Muscle of leg (tissue), 16 donors: ENCODE measurements at places on chromosomes 7 and 10. TPM values are rescaled to one million over a fixed set of nuclear protein-coding genes. Genes with fewer than 3 reads are reported as not detected.

DNA sequence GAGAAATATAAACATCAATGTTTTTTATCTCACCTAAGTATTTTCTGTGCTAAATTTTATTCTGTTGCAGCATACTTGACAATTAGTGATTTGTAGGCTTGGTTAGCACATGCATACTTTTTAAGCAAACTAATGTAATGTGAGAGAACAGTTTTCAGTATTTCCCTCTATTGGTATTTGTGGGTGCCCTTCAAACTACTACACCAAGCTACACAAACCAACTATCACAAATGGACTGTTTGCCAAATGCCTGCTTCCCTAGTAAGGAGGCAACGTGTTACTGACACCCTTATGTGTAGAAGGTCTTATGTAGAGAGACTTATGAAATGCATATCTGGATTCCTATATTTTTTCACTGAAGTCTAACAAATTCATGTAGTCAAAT is 98.4 kb upstream of the FZD1 start:
- H3K4me1 ChIP-seq = peaks cover 17% of the 10 kb centered on the region
- no peaks in the 10 kb centered on the region for H3K27me3 ChIP-seq
- H3K36me3 ChIP-seq = no peaks in the 10 kb centered on the region
- H3K27ac ChIP-seq = no peak overlapping the region
- H3K4me3 ChIP-seq = no peak overlapping the region

GRCh38 chr10:124955243-124955642 is 13.3 kb downstream of the ZRANB1 start:
- no peaks in the 10 kb centered on the region for H3K27me3 ChIP-seq
- H3K4me1 ChIP-seq = peaks cover 2% of the 10 kb centered on the region
- H3K27ac ChIP-seq = no peak overlapping the region

- H3K4me1 ChIP-seq = no peaks in the 10 kb centered on the region
- H3K4me3 ChIP-seq = no peak overlapping the region
- H3K36me3 ChIP-seq = no peaks in the 10 kb centered on the region
- H3K27ac ChIP-seq = peak overlapping the region; percentile 4
Observed at GRCh38 chr7:22651036-22651435, 76.0 kb upstream of the IL6 start.

GRCh38 chr7:8212638-8213037 is 49.3 kb downstream of the ICA1 start:
- H3K4me3 ChIP-seq = no peak overlapping the region
- no peak for DNase-seq
- no peak overlapping the region for H3K27ac ChIP-seq
- no peaks in the 10 kb centered on the region for H3K36me3 ChIP-seq
- no peaks in the 10 kb centered on the region for H3K27me3 ChIP-seq
- no peaks in the 10 kb centered on the region for H3K4me1 ChIP-seq

GRCh38 chr7:31679574-31680305 is 7.3 kb upstream of the PPP1R17 start:
- no peaks in the 10 kb centered on the region for H3K36me3 ChIP-seq
- H3K27ac ChIP-seq = no peak overlapping the region

GRCh38 chr10:125121003-125121402 is 39.4 kb downstream of the CTBP2 start:
- no peak overlapping the region for H3K4me3 ChIP-seq
- DNase-seq = no peak
- no peak overlapping the region for H3K27ac ChIP-seq
- H3K36me3 ChIP-seq = peaks cover 10% of the 10 kb centered on the region
- H3K27me3 ChIP-seq = no peaks in the 10 kb centered on the region
- peaks cover 67% of the 10 kb centered on the region for H3K4me1 ChIP-seq

DNA sequence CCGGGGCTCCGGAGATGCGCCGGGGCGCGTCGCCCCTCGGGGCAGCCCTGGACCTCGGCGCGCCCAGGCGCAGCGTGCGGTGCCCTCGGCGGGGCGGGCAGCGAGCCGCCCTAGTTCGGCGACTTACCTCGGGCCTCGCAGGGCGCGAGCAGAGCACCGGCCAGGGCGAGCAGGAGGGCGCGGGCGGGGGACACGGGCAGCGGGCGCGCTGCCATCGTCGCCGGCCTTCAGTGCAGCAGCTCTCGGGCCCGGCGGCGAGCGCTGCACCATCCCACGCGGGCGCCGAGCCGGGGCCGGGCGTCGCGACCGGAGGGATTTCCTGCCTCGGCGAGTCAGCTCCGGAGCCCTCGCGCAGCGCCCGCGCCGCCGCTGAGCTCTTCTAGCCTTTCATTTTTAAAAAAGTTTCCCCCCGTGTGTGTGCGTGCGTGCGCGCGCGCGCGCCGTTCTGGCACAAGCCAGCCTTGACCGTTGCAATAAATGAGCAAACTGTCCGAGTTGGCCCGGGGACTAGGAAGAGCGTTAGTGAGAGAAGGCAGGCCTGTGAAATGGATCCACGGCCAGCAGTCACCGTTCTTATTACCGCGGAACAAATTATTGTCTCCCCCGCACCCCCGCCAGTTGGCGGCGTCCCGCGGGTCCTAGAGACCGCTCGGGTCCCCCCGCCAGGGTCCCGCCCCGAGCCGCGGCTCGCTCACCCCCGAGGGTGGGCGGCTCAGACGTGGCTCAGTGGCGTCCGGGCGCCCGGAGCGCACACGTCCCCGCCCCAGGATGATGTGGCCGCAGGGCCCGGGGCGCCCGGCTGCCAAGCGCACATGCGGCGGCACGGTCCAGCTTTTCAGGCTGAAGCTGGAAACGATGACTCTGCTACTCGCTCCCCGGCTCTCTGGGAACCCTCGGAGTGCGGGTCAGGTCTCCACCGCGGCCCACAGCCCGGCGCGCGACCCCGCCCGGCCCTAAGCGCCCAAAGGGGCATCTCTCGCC is at the start of gene ADAM12:
Gene ADAM12 (minus strand): TSS at position 547 of the 981 bp plus-strand sequence. CDS start 332 bp downstream, at position 215.
- no peak within 1 kb of the TSS for H3K27ac ChIP-seq
- H3K4me3 ChIP-seq = peak within 1 kb of the TSS; percentile 65
- peaks cover 8% of the 10 kb centered on the region for H3K27me3 ChIP-seq
- peak; percentile 91 for DNase-seq
- no peaks in the 10 kb centered on the region for H3K36me3 ChIP-seq

The CLCN1 gene
- total RNA-seq = 1.1 TPM

The ERVW-1 gene
- 0.40 TPM for total RNA-seq

The TAS2R4 gene
- total RNA-seq = 1.5 TPM

The FAM170B gene
- total RNA-seq = 0.09 TPM
